ENCODE measurements at places on chromosomes 5 and 9. TPM values are rescaled to one million over a fixed set of nuclear protein-coding genes. Genes with fewer than 3 reads are reported as not detected.

Gene PCA3
- 0.72 TPM for polyA plus RNA-seq

Gene DNM1
- 51.3 TPM for polyA plus RNA-seq

- DNase-seq = no peak
Observed at GRCh38 chr5:38642189-38642911, 85.9 kb upstream of the LIFR start.

Gene PCDHB14
- polyA plus RNA-seq = 7.5 TPM

GRCh38 chr5:79236970-79237739 lies 1.2 kb downstream of the JMY start:
- DNase-seq = peak; percentile 37

DNA sequence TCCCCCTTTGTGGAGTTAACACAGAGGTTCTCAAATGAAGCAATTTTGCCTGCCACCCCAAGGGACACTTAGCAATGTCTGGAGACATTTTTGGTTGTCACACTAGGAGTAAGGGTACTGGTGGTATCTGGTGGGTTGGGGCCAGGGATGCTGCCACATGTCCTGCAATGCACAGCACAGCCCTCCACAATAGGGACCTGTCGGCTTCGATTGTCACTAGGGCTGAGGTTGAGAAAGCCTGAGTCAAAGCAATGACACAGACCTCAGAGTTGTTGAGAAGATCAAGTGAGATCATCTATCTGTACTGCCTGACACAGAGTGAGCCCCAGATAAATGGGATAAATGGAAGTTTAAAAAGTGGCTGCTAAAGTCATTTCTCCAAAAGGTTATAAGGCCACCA lies 249.2 kb upstream of the KLF4 start:
- DNase-seq = no peak

- peak; percentile 16 for DNase-seq
Observed at GRCh38 chr5:26884481-26884880, 153.9 kb downstream of the CDH9 start.

Gene PCDHB16
- 3.9 TPM for polyA plus RNA-seq

- no peak for DNase-seq
Observed at GRCh38 chr5:115450741-115451140, 93.8 kb downstream of the FEM1C start.

DNA sequence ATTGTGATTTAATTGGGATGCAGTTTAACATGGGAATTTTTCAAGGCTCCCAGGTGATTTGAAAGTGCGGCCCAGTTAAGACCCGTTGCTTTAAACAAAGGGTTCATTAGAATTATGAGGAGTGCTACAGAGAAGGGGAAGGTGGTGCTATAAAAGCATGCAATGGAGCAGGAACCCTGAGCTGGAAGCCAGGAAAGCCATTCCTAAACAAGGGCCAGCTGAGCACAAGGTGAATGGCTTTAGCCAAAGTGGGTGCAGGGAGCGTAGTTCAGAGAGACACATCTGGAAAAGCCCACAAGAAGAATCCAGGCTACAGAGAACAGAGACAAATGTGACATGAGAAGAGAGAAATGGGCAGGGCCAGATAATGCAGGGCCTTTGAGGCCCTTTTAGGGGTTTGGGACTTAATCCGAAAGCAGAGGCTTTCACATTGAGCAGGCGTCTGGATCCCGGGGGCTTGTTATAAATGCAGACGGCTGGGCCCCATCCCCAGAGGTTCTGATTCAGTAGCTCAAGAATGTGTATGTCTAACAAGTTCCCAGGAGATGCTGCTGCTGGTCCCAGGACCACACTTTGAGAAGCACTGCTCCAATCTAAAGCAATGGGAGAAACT lies 138.1 kb upstream of the WWC1 start:
- no peak for DNase-seq

DNA sequence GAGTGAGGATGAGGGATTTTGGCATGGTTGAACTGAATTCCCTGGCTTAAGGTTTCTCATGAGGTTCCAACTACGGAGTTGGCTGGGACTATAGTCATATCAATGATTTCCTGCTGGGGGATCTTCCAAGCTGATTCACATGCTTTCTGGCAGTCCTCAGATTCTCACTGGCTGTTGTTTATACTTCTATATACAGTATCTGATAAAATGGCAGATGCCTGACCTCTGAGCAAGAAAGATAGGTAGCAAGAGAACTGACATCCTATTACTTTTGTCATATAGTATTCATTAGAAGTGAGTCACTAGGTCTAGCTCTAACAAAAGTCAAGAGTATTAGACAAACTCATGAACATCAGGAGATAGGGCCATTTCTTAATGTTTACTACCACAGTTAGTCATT lies 440.9 kb upstream of the EDIL3 start:
- DNase-seq = no peak

GRCh38 chr5:107523029-107523680 lies 147.6 kb downstream of the EFNA5 start:
- DNase-seq = no peak

DNA sequence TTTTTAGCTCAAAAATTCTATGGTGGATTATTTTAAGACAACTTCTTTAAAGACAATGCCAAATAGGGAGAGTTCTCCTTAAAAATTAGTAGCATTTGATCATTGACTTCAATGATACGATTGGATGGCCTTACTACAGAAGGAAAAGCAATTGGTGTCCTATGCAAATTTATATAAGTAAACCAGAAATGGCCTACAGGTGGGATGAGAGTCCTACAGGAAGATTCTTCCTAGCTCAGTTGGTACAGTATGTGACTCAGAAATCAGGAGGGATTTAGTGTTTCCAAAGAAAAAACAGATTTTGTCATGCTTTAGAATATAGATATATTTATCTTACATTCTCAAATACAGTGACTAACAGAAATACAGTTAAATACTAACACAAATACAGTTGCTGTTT lies 6.5 kb downstream of the ANKRA2 start:
- DNase-seq = no peak

- no peak for DNase-seq
Observed at GRCh38 chr9:124254261-124254682, 3.5 kb upstream of the NEK6 start.

- DNase-seq = no peak
Observed at GRCh38 chr5:4531756-4532704, 608.1 kb upstream of the ADAMTS16 start.

Gene TSSK1B
- not detected for polyA plus RNA-seq

Gene OR1J2
- polyA plus RNA-seq = not detected

DNA sequence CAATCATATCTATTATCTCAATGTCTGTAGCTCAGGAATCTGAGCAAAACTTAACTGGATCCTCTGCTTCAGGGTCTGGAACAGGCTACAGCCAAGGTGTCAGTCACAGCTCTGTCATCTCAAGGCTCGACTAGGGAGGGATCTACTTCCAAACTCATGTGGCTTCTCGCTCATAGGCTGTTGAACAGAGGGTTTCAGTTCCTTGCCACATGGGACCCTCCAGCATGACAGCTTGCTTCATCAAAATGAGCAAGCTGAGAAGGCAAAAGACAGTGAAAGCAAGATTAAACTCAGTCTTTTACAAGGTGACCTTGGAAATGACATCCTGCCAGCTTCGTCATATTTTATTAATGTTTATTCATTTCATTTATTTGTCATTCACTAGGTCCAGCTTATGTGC lies 111.7 kb downstream of the GADD45G start:
- DNase-seq = no peak

- no peak for DNase-seq
Observed at GRCh38 chr5:34775886-34776285, 63.1 kb upstream of the TTC23L start.

Gene ANKRD31
- polyA plus RNA-seq = 0.14 TPM

DNA sequence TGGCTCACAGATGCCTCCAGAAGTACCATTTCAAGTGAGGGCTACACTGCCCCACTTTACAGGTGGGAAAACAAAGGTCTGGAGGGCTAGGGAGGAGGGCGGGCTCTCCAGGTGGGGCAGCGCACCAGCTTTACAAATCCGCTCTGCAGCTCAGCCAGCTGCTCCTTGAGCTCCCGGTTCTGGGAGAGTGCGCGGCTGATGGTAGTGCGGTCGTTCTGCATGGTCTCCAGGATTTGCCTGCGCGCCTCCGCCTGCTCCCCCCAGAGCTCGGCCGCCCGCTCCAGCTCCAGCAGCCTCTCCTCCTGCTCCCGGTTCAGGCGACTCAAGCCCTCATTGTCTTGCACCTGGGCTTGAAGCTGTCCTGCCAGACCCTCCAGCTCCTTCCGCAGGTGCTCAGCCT lies 15.5 kb downstream of the GOLGA2 start:
- DNase-seq = no peak

Gene CKMT2
- polyA plus RNA-seq = 75.1 TPM

Measured in hindlimb muscle (tissue), 1 donor.